ENCODE measurements at places on chromosomes 13 and 19.

DNA sequence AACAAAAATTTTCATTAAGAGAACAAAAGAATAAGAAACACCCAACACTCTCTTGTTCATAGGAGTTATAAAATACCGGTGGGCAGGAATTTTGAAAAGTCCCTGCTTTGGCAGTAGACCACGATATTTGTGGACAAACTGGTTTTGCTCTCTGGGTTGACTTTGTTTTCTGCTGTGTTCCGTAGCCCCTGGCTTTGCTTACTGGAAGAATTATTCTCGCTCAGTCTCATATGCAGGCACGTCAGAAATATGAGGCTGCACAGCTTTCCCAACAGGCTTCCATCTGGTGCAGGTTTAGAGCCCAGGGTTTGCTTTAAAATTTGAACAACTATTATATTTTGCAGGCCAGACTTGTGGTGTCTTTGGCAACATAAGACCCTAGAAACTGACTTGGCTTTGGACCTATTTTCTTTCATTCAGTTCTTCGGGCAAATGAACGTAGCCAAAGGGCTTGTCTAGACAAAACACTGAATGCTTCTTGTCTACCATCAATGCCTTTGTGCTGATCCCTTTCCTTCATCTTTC, 2012.6 kb downstream of the PCDH9 start:
- no peak for DNase-seq

GRCh38 chr13:74103970-74104555, 30.1 kb downstream of the KLF12 start:
- no peak for DNase-seq

- DNase-seq, result peak; percentile 15
Observed at GRCh38 chr19:6161271-6161850, 25.9 kb downstream of the ACSBG2 start.

DNA sequence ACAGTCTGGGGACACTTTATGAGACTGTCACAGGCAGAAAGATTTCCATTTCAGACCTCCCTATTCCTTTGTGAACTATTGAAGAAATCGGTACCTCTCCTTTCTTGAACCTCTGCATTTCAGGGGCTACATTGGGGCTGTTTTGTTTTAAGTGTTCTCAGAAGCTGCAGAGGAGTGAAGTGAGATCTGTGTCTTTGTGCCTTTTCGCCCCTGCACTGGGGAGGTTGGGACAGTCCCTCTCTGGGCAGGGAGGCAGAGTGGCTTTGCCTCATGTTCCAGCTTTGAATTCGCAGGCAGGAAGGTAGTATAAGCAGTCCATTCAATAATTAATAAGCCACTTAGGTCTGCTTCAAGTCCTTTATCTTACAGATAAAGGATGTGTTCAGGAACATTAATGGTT, 9.5 kb upstream of the AMER2 start:
- no peak for DNase-seq

DNA sequence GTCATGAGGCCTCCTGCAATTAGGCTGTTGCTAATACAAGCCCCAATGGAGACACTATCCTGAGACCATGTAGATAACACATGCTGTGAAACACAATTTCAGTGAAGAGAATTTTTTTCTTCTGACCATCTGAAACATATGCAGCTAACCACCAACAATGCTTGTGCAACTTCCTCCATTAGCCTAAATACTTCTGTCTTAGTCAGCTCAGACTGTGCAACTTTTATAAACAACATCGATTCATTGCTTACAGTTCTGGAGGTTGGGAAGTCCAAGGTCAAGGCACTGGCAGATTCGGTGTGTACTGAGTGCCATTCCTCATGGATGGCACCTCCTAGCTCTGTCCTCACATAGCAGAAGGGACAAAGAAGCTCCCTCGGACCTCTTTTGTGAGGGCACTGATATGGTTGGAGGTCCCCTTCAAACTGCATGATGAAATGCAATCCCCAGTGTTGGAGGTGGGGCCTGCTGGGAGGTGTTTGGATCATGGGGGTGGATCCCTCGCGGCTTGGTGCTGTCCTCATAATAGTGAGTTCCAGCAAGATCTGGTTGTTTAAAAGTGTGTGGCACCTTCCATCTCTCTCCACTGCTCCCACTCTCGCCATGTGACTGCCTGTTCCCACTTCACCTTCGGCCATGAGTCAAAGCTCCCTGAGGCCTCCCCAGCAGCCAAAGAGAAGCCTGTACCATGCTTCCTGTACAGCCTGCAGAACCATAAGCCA, 27.7 kb downstream of the STK24 start:
- no peak for DNase-seq

GRCh38 chr13:74061926-74062595, 72.1 kb downstream of the KLF12 start:
- no peak for DNase-seq

DNA sequence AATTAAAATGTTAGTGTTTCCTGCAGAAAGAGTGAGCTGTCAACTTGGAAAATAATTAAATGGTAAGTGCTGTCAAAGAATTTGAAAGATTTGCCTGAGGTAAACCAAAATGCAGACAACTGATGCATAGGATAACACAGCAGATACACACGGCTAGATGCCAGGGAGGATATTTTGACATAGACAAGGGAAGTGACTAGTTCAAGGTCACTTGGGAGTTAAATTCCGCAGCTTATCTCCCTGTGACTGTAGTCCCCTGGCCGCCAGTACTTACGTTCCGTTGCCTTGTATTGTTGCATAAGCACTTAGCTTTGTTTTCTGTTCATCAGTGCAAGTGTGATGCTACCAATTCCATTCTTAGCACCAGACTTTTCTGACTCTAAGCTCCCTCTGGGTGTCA, 247.3 kb upstream of the MAB21L1 start:
- peak; percentile 84 for DNase-seq

DNA sequence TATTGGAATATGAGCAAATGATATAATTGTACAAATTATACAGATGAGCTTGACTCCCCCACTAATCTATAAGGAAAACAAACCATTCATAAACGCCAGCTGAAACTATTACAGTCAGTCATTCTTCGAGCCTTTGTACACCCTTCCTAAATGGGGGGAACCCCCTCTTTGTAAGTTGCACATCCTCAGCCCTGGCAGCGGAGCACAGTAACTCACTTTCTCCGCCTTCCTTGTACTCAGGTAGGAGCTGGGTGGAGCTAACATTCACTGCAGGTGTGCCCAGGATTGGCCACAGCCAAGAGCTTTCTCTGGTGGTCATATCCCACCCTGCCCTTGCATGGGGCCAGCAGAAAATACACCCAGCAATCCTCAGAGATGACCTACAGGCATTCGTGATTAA, 28.6 kb downstream of the PIN1 start:
- DNase-seq, result no peak

GRCh38 chr13:34620074-34620850, 321.8 kb upstream of the NBEA start:
- DNase-seq, result no peak

DNA sequence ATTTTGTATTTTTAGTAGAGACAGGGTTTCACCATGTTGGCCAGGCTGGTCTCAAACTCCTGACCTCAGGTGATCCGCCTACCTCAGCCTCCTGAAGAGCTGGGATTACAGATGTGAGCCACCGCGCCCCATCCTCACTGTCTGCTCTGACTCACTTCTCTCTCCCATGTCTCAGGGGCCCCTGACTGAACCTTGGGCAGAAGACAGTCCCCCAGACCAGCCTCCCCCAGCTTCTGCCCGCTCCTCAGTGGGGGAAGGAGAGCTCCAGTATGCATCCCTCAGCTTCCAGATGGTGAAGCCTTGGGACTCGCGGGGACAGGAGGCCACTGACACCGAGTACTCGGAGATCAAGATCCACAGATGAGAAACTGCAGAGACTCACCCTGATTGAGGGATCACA, 5.0 kb downstream of the SIGLEC9 start:
- DNase-seq, result no peak

- DNase-seq, result peak; percentile 99
Observed at GRCh38 chr19:9834726-9835506, at the start of gene PIN1. TSS of gene PIN1 (plus strand) at chr19:9835318. CDS start at chr19:9835345, 27 bp downstream.

- no peak for DNase-seq
Observed at GRCh38 chr13:79385694-79386093, 20.4 kb downstream of the RBM26 start.

DNA sequence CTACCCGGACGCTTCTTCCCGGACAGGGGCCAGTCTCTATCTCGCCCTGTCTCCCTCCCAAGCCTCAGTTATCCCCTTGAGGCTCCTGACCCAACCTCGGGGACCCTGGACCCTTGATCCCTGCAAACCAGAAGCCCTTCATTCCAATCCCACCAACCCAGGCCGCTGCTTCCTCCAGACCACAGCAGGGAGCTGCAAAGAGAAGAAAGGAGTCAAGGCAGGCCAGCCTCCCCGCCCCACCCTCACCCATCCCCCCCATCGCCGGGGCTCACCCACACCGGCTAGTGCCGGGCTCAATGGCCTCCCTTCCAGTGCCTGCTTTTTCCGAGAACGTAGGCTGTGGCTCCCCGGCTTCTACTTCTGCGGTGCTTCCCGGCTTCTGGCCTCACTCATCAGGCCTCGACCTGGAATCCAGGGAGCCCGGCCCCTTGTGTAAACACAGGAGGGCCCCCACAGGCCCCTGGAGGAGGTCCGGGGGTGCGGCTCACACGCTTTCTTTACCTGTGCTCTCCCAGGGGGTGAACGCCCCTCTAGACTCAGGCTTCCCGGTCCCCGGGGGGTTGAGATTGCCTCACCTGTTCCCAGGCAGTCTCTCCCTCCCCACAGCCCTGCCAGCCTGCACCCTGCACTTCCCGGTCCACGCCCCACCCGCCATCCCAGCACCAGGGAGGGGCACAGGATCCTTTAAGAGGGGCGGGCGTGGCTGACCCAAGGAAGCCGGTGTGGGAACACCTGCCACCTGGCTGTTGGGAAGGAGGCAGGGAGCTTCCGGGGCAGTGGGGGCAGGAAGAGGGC, at the start of gene FAM83E:
Gene FAM83E, minus strand, starts transcription at position 641 of the 795 bp plus-strand sequence. CDS start 1,704 bp downstream, outside the sequence.
- DNase-seq, result no peak

DNA sequence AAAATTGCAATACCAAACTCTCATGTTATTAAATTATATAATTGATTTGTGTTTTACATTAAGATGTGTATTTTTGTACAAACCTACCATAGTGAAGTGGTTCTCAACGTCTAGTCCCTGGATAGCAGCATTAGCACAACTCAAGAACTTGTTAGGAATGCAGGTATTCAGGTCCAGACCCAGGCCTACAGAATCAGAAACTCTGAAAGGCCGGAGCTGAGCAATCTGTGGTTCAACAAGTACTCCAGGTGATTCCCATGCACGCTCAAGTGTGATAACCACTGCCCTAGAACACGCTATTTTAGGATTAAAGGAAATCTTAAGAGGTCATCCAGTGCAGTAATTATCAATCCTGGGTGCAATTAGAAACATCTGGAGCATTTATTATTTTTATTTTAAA, 456.3 kb downstream of the IRS2 start:
- DNase-seq, result no peak

- DNase-seq, result no peak
Observed at GRCh38 chr13:44750630-44751029, 174.5 kb upstream of the TSC22D1 start.

GRCh38 chr19:1379961-1380489, 3.7 kb upstream of the NDUFS7 start:
- DNase-seq, result no peak

DNA sequence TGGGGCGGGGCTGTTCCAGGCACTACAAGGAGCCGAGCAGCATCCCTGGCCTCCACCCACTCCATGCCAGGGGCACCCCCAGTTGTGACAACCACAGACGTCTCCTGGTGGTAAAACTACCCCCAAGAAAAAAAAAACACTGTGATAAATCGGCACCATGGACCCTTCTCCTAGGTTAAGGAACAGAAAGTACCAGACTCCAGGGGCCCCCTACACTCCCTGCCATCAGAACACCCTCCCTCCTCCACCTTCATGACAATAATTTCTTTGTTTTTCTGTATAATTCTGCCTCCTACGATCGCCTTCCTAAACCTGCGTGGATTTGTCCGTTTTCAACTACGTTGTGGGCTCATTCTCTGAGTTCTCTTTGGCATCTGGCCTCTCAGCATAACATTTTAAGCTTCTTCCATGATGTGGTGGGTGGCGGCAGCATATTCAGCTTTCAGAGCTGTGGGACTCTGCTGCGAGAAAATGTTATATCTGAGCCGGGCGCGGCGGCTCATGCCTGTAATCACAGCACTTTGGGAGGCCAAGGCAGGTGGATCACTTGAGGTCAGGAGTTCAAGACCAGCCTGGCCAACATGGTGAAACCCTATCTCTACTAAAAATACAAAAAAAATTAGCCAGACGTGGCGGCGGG, 8.6 kb downstream of the TLE2 start:
- DNase-seq, result no peak

DNA sequence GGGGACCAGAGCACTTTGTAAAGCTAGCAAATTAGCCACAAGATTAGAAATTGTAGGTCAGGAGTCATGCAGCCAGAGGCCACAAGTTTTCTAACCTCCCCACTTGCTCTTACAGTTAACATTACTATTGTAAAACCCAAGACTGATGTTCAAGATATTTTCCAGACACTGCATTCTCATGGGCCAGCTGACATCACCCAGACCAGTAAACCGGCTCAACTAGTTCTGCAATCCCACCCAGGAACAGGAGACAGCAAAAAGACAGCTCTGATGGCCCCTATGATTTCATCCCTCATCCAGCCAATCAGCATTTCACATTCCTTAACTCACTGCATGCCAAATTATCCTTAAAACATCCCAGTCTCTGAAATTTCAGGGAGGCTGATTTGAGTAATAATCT, 178.5 kb downstream of the PRR20E start:
- DNase-seq, result no peak

GRCh38 chr13:48475230-48475629, 57.6 kb downstream of the RCBTB2 start:
- DNase-seq, result no peak

DNA sequence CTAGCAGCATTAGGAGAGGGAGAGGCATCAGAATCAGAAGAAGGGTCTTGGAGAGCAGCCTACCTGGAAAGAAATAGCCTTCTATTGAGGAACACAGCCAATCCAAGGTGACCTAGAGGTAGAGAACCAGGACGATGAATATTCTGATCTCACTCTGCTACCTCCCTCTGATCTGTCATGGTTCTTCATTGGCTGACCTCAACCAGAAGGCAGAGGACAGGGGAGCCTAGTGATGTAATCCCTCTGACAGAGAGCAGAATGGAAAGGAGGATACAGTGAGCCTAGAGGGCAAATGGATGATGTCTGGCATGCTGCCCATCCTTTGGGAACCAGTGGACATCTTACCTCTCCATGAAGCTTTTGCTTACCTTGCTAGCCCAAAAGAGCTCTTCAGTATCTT, 3.6 kb downstream of the ZNF507 start:
- DNase-seq, result no peak

- DNase-seq, result no peak
Observed at GRCh38 chr13:76163761-76164160, 527.6 kb downstream of the LMO7 start.

- no peak for DNase-seq
Observed at GRCh38 chr13:99601535-99601934, 100.3 kb downstream of the TM9SF2 start.

GRCh38 chr13:99980824-99981734, 505 bp upstream of the ZIC2 start:
- no peak for DNase-seq

GRCh38 chr19:9597027-9597426, 12.7 kb upstream of the ZNF121 start:
- no peak for DNase-seq

DNA sequence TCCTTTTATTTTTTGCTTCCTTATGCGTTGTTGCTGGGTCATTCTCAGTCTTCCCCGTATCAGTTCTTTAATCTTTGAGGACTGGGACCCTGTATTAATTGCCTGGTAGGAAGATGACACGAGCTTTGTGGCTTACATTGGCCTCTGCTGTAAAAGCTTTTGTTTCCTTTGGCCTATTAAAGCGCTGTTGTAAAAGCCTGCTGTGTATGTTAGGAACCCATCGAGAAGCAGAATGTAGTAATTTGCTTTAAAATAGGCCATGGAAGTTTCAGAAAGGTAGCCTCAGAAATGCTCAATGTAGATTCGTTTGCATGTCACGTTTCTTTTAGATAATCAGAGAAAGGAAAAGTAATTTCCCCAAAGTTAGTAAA, 257.5 kb upstream of the STARD13 start:
- no peak for DNase-seq

Data from lower leg skin (tissue), 4 donors.